Testis (tissue), 5 donors: ENCODE measurements at places on chromosomes 4 and X.
A peak's percentile ranks its signal among the peaks of the same experiment; 100 is the strongest.

DNA sequence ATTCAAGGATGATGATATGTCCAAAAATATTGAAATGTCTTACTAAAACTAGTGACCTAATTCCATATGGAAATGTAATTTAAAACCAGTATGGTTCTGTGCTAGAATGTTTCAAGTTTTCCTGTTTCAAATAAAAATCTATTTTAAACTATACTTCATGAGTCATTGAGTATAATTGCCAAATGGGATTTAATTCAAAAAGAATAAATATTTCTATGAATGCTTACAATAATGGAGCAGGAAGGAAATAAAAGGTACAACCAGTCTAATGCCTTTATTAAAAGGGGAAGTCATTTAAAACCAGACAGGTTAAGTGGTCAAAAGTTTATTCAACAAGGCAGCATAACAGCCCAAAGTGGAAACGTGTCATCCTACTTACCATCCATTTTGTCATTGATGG, 2347.1 kb downstream of the PCDH7 start:
- no peak for DNase-seq

DNA sequence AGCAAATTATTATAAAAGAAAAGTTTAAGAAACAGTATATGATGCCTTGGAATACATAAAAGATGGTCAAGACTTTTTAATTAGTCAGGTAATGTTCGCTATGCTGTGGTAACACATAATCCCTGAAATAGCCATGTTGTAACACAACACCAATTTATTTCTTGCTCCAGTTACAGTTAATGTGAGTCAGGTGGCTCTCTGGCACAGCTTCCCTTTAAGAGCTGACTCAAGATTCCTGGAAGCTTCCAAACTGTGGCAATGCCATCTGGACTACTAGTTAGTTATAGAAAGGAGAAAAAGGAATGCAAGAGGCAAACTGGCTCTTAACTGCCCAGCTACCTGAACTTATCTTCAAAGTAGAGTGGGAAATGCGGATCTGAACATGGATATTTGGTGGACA, 210.5 kb downstream of the CHM start:
- DNase-seq, result no peak

- DNase-seq, result no peak
These were observed 145.7 kb downstream of the RAPGEF2 start for GRCh38 chr4:159248384-159249178.

DNA sequence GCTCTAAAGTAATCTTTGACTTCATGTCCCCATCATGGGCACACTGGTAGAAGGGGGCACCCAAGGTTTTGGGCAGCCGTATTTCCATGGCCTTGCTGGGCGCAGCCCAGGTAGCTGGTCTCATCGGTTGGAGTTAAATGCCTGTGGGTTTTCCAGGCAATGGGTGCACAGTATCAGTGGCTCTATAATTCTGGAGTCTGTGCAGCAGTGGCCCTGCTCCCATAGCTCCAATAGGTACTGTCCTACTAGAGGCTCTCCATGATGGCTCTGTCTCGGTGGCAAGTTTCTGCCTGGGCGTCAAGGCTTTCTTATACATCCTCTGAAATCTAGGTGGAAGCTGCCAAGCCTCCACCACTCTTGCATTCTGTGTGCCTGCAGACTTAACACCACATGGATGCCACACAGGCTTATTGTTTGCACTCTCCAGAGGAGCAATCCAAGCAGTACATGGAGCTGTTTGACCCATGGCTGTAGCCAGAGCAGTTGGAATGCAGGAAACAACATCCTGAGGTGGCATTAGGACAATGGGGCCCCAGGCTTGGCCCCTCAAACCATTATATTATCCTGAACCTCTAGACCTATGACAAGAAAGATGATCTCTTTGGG, 60.5 kb upstream of the UGT8 start:
- no peak for DNase-seq

DNA sequence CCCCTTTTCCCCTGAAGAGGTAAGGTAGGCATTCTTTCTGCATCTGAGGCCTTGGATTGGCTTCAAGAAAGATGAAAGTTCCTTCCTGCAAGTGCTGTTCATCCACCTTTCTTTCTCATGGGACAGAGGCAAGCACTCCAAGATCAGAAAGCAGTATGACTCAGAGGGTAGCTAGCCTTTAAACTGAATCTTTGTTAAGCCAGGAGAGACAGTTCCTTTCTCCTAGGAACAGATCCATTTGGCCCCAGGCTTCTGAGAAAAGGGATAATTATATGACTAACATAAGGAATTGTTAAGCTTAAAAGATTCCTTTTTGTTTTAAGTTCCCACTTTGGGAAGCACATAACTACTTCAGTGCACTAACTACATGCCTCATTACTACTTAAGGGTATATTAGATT, 192.0 kb downstream of the PPP3CA start:
- DNase-seq, result no peak

DNA sequence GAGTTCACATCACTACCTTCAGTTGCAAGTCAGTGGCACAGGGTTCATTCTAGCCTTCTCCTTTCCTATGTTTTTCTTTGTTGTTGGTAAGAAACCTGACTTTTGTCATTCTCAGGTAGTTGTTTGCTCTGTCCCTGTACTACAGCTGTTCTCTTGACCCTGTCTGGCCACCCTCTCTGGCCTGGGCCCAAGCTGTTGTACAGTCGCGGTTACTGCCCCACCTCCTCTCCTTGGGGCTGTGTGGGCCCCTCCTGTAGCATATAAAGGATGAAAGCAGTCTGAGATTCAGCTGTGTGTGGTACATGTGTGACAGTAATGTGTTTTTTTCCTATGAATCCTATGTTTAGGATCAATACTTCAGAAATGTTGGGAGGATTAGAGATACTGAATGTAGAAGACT, 12.5 kb downstream of the MOB1B start:
- DNase-seq, result no peak

- peak; percentile 52 for DNase-seq
These were observed 52.9 kb upstream of the HPF1 start for GRCh38 chr4:169810325-169811323.

GRCh38 chr4:70627620-70628019, 924 bp upstream of the ENAM start:
- DNase-seq, result no peak

- no peak for DNase-seq
These were observed 228.1 kb upstream of the PRPS2 start for GRCh38 chrX:12563121-12563520.

DNA sequence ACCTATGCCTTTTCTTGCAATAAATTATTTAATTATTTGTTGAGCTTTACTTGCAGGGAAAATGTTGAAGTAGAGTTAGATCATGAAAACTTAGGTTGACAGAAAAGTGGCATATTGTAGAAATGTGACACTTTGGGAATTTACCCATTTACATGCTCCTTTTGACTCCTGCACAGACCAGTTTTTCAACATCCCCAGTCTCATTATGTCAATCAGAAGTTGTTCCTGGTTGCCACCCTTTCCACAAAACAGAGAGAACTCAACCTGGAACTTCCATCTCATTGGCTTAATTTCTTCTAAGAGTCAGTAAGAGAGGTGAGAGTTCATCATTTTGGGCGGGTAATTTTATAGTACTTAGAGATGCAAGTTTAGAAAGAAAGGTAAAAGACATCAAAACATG, 284.6 kb upstream of the ANKRD50 start:
- no peak for DNase-seq

DNA sequence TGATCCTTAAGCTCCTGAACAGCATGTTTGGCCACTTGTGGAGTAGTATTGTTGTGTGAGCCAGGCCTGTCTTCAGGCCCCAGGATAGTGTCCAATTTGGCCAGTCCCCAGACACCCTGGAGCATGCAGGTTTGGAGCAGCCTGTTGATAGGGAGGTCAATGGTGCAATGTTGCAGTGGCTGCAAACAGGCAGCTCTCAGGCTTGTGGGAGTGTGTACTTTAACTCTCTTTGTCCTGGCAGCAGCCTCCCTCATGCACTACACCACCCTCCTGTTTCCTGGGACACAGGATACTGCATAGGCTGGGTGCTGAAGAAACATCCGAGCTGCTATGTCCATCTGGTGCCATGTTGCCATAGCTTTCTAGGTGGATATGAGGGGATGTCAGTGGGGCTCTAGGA, 24.0 kb downstream of the TECRL start:
- DNase-seq, result no peak

GRCh38 chr4:9946170-9946569, 75.1 kb downstream of the SLC2A9 start:
- DNase-seq, result no peak

- DNase-seq, result no peak
These were observed 7.7 kb upstream of the STK32B start for GRCh38 chr4:5043579-5043978.

- DNase-seq, result no peak
These were observed 21.0 kb downstream of the TNIP3 start for GRCh38 chr4:121143131-121143530.

DNA sequence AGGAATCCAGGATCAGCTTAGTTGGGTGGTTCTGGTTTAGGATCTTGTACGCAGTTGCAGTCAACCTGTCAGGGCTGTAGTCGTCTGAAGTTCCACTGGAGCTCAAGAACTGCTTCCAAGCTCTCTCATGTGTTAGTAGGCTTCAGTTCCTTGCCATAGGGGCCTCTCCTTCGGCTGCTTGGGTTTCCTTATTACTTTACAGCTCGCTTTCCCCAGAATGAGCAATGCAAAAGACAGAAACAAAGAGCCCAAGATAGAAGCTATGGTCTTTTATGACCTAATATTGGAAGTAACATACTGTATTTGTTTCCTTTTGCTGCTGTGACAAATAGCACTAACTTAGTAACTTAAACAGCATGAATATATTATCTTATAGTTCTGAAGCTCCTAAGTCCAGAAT, 51.7 kb downstream of the TIGD2 start:
- DNase-seq, result no peak

- DNase-seq, result no peak
These were observed 69.1 kb upstream of the SCOC start for GRCh38 chr4:140304346-140304745.

- no peak for DNase-seq
These were observed 66.2 kb downstream of the AGA start for GRCh38 chr4:177376024-177376423.

DNA sequence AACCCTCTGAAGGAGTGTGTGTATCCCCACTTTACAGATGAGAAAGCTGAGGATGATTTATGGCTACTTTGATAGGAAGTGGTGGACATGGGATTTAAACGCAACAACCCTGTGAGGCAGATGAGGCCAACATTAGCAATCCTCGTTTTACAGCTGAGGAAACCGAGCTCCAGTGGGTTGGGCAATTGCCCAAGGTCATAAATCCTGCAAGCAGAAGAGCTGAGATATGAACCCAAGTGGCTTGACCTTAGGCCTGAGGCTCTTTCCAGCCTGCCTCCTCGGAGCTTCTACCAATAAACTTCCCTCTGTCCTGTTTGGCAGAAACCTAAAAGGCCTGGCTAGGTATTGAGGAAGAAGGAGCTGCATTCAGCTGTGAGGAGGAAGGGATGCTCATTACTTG, 185.5 kb upstream of the RBPJ start:
- no peak for DNase-seq

- DNase-seq, result no peak
These were observed 45.1 kb downstream of the RHOH start for GRCh38 chr4:40241941-40242340.

DNA sequence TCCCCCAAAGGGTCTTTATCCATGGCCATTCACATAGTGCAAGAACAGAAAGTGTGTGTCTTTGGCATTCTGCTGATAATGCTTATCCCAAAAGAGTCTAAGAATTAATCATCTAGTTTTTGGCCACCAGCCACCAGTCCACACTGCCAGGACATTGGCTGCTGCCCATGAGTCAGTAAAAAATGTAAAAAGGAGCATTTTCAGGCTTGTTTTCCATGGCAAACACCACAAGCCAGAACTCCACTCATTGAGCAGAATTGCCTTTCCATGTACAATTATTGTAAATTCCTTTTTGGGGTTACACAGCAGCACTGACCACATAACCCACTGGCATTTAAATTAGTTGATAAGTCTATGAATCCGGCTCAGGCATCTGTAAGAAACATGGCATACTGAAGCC, 89.2 kb upstream of the PRDX4 start:
- no peak for DNase-seq

DNA sequence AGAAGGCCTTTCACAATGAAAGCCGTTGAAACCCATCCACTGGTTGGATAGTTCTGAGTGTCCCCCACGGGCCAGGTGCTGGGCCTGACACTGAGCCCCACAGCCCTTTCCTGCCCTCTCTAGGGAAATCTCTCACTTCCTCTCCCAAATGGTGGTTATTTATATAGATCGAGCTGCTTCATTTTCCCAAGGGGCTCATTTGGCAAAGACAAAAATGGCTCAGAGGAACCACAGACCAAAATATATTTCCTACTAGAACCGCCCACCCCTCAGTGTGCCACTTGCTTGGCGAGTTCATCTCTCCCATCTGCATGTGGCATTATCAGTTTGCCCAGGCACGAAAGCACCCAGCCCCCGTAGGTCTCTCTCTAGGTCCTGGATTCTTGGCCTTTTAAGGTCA, 53.3 kb upstream of the STIM2 start:
- DNase-seq, result no peak

DNA sequence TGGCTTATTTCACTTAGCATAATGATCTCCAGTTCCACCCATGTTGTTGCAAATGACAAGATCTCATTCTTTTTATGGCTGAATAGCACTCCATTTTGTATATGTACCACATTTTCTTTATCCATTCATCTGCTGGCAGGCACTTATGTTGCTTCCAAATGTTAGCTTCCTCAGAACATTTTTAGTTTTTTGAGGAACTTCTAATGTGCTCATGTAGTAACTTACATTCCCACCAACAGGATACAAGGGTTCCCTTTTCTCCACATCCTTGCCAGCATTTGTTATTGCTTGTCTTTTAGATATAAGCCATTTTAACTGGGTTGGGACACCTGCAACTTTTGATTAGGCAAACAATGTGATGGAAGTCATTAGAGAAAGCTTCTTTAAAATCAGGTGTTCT, 454.2 kb downstream of the NLGN4X start:
- no peak for DNase-seq

DNA sequence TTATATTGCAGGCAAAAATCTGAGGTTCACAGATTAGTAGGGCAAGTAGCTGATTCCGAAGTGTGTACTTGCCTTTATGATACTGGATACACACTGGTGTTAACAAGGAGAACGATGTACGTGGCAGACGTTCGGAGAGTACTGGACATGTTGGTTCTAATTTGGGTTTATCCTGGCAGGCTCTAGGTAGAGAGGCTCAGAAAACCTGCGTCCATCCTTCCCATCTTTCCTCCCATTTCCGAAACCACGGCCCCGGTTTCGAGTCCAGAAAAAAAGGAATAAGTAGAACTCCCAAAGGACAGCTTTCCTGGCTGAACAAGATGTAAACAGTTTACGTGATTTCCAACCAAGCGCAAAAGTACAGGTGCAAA, 351 bp upstream of the SLC30A9 start:
- DNase-seq, result no peak
